ENCODE measurements at places on chromosomes 1 and 21.

DNA sequence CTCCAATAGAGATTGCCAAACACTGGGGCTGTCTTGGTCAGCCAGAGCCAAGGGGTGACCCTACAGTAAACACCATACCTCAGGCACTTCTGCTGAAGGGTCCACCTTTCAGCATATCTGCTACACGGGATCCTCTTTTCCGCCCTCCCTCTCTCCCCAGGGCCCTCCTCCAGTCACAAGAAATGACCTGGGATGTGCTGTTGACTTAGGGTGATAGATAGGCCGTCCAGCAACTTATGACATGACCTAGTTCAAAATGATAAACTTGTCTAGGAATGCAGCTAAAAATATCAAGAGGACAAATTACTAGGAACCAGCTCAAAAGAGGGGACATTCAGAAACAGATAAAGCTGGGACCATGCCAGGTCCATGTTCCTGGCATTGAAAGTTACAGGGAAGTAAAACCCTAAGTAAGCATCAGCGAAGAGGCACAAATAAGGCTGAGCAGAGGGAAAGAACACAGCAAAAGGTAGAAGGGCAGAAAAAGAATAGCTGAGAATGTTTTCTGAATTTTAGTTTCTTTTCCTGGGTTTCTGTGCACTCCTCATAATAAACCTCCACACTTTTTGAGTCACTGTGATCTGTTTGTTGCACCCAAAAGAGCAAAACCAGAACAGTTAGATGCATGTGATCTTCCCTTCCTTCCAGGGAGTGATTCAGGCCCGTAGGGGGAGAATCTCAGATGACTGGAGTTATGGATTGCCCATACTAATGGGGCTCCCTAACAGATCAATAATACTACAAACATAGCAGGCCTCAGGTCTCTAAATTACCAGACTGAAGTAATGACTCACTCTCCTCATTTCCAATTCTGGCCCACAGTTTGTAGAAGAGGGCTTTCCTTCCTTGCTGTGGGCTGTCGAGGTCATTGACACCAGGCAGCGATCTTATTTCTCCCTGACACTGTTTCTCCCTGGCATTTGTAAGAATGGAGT lies 48.9 kb upstream of the F3 start:
- DNase-seq, result no peak

GRCh38 chr1:117618450-117619122 lies 12.7 kb downstream of the TENT5C start:
- DNase-seq, result peak; percentile 34

DNA sequence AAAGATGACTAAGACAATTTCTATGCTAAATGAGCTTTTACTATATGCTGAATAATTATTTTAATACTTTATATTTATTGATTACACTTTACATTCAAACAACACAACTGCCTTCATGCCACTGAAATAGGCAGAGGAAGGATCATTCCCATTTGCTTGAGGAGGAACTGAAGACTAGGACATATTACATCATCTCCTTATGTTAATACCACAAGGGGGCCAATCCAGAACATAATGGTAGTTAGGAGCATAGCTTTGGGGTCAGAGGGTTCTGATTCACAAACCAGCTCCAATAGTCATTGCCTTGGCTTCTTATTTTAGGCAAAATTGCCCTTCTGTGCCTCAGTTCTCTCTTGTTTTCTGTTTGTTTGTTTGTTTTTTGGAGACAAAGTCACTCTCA lies 306.5 kb downstream of the KCNH1 start:
- no peak for DNase-seq

DNA sequence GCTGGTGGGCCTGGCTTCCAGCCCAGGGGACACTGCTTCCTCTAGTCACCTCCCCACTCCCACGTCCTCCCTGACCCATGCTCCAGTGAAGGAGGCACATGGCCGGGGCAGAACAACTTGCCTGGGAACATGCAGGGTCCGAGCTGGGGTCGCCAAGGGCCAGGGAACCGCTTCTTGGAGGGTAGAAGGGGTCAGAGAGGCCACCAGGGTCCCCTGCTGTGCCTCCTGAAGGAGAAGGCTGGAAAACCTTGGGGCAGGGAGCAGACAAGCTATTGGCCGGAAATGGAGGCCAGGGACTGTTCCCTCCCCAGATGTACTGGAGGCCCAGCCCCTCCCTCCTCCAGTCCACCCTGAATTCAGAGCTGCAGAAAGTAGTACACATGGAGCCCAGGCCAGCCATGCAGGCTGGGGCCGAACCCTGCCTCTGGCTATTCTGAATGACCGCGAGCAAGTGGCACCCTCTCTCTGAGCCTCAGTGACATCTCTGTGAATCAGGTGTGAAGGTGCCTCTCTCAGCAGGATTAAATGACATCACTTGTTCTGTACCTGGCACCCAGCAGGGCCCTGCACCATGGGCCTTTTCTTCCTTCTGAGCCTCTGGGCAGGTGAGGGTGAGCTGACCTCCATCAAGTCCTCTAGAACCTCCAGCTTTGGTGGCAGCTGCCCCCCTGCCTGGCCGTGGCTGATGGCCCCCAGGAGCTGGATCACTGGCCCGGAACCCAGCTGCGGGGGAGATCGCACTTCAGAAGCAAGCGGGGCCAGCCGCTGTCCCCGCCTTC lies 15.7 kb downstream of the SPOCD1 start:
- no peak for DNase-seq

DNA sequence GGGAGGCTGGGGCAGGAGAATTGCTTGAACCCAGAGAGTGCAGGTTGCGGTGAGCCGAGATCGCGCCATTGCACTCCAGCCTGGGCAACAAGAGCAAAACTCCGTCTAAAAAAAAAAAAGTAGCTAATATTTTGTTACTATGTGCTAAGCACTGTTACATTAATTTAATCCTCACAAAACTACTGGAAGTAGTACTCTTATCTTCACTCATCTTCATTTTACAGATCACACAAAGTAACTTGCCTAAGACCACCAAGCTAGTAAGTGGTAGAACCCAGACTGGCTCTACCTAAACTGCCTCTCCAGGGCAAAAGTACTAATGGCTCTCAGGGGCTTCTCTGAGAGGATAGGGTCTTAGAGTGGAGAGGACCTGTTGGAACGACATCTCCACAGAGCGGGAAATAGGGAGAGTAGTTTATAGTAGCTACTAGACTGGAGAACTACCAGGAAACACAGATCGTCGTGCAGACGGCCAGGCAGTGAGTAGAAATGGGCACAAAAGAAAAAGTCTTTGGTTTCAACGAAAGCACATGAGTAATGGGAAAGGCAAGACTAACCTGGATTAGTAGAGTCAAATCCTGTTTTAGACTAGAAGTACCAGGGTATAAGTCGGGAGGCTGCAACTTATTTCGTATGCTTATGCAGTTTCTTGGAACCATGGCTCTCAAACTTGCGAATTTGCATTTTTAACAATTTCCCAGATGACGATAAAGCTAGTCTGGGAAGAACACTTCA lies 1.4 kb downstream of the CLCC1 start:
- DNase-seq, result no peak

DNA sequence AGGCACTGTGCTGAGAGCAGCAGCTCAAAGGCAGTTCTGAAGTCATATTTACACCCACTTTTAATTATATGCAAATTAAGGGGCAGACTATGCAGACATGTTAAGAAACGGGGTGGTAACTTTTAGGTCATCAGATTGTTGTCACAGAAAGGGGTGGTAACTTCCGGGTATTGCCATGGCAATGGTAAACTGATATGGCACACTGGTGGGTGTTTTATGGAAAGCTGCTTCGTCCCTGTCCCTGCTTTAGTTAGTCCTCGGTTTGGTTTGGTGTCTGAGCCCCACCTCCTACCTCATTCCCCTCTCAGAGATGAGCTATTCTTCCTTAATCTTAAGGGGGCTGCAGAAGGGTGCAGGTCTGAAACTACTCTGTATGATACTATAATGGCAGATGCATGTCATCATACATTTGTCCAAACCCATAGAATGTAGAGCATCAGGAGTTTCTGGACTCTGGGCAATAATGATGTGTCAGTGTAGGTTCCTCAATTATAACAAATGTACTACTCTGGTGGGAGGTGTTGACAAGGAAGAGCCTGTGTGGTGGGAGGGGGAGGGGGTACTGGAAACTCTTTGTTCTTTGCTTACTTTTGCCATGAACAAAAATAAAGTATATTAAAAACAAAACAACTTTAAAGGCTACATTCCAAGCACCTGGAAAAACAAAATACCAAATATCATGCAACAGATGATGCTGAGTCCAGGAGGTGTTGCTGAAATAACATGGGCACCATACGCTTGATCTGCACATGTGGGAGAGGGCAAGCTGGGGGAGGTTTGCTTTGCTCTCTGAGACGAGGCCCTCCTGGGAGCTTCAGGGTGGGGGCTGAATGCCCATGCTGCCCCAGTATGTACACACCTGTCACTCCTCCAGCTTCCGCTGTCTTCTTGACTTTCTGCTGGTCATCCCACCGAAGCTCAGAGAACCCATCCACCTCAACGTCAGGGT lies 6.3 kb downstream of the PARP1 start:
- DNase-seq, result peak; percentile 29

- no peak for DNase-seq
These were observed 1765.2 kb downstream of the NCAM2 start for GRCh38 chr21:22763442-22763841.

DNA sequence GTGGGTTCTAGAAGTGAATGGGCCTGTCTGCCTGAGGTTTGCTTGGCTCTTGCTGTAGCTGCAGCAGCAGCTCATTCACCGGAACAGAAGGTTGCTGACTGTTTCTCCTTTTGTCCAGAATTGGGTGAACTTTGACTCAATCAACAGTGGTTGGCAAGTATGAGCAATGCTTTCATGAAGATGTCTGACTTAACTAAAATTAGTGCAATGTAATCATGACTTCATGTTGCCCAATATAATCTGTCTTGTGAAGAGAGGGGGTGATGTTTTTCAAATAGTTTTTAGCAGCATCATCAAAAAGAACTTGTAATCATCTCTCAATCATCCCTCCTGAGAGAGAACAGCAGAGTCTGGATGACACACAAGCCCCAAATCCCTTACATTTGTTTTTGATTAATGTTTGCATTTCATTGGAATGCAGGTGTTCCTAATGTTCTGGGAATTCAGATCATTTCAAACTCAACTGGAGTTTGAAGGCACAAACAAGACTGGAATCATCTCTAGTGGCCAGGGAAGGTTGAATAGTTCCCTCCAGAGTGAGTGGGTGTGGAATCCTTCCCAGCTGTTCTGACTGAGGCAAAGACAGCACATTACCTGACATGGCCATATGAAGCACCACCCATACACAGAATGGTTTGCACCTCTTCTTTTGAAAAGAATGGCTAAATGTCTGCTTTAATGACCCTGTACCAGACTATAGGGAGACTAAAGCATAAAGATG lies 82.9 kb downstream of the HLX start:
- no peak for DNase-seq

GRCh38 chr1:211951856-211952255 lies 83.5 kb downstream of the INTS7 start:
- DNase-seq, result peak; percentile 75

- DNase-seq, result no peak
These were observed 31.6 kb upstream of the ARHGEF10L start for GRCh38 chr1:17507915-17508314.

- no peak for DNase-seq
These were observed 19.9 kb upstream of the KCNA10 start for GRCh38 chr1:110538921-110539320.

- no peak for DNase-seq
These were observed 3.0 kb upstream of the CTSK start for GRCh38 chr1:150810958-150811659.

GRCh38 chr1:206445116-206445515 lies 25.2 kb upstream of the IKBKE start:
- no peak for DNase-seq

- no peak for DNase-seq
These were observed 54.0 kb upstream of the KANK4 start for GRCh38 chr1:62373221-62373620.

DNA sequence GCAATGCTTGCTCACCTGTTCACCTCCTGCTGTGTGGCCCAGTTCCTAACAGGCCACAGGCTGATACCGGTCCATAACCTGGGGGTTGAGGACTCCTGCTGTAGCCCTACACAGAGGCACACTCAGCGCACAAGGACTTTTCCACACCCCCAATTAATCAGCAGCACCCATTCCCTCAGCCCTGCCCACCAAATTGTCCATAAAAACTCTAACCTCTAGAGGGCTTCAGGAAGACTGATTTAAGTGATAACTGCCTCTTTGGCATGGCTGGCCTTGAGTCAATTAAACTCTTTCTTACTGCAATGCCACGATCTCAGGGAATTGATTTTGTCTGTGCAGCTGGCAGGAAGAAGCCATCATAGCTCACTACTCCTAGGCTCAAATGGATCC lies 71.3 kb upstream of the MUTYH start:
- no peak for DNase-seq

DNA sequence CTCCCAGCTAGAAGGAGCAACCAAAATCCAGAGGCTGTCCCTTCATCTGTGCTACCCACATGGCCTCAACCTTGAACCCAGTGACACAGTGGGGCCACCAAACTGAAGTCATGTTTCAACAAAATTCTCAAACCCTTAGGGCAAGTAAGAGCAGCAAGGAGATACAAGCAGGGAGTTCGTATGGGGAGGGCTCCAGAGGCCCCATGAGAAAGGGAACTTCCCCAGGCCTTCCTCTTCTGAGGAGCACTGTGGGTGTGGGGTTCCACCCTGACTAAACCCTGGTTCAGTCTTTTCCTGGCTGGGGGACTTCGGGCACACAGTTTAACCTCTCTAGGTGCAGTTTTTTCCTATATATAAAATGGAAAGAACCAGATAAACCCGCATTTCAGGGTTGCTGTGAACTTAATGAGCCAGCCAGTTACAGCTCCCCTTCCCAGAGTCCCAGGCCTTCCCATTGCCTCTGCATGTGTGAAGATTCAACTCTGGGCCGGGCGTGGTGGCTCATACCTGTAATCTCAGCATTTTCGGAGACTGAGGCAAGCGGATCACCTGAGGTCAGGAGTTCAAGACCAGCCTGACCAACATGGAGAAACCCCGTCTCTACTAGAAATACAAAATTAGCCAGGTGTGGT lies 8.0 kb upstream of the THEMIS2 start:
- no peak for DNase-seq

- DNase-seq, result no peak
These were observed 300.1 kb downstream of the KCNT2 start for GRCh38 chr1:196308176-196308575.

GRCh38 chr1:47181095-47181954 lies 8.5 kb downstream of the PDZK1IP1 start:
- no peak for DNase-seq

- no peak for DNase-seq
These were observed 12.8 kb upstream of the ECE1 start for GRCh38 chr1:21302747-21303715.

DNA sequence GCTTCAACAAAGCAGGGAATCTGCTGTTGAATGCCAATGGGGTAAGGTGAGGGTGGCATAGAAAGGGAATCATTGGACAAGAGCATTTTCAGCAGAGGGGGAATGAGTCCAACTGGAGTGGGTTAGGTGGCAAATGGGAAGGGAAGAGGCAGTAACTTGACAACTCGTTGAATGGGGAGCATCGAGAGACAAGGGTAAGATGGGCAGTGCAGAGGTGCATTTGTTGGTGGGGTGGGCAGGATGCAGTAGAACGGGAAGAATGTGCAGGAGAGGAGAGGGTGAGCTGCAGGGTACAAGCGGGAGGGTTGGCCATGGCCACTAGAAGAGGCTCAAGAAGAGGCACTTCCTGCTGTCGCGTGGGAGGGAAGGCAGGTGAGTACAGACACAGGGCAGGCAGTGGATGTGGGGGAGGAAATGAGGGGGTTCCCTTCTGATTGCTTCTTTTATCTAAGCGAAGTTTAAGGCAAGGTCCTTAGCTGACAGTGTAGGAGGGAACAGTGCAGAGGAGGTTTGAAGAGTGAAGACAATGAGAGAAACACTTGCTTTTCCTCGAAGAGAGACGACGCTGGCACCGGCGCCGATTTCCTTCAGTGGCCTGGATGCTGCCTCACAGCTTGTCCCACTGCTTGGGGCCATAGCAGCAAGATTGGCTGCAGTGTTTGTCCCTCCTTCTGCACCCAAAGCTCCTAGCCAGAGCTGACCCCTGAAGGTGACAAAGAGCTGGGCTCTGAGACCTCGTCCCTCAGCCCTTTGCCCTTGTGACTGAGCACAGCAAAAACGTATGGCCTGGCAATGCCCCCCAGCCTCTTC lies 3.2 kb upstream of the IKBKE start:
- no peak for DNase-seq

Measured in MM.1S (cell line).